Stimulated activated CD4-positive, alpha-beta T cell treated with anti-CD3 and anti-CD28 coated beads, Interleukin-1b, Interleukin-23, amount 100 ng/mL, for 24 hours (primary cell): ENCODE measurements at places on chromosomes 2 and 18.

DNA sequence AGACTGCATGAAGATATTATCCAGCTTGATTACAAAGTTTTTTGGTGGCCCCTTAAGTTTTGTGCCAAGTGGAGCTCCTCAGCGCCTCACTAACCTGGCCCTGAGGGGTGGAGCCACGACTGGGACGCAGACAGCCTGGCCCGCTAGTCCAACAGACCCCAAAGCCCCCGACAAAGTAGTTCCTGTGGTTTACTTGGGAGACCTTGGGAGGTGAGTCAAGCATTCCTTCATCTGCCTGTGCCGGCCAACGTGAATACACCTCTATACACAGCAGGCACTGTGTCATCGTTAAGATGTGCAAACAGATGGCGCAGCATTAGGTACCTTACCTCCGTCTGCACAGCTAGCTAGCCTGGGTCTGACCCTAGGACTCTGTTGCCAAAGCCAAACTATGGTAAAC is 55.0 kb upstream of the LAMA1 start:
- no peak for DNase-seq

GRCh38 chr18:79394534-79395307 is 1.0 kb upstream of the NFATC1 start:
- peak; percentile 65 for DNase-seq

DNA sequence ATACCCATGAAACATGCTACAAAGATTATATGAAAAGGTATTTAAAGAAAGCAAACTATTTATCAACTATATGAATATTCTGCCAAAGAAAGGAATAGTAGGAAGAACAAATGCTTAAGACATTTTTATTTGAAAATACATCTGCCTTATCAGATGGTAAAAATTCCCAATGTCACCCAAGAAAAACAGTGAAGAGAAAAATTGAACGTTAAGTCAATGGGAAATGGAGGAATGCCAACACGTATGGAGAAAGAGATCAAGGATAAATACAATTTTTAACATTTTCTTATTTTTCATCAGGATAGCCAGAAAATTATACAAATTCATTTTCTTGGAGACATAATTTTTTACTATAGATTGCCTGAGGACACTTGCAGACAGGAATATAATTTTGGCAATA is 394.2 kb downstream of the ZEB2 start:
- no peak for DNase-seq

DNA sequence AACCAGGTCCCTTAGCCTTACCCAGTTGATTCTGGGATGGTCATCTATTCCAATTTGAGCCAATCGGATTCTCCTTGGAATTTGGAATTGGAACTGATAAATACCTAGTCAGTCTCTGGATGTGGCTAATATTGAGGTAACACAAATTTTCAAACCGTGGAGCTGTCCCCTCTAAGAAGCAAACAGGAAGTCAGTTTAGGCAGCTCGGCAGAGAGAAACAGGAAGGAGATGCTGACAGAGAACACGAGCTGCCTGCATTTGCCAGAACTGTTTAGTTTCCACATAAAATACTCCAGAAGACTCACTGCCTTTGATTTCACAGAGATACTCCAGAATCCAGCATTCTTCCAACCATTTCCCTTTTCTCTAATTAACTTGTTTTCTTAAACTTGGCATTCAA is 1024.9 kb downstream of the BCL11A start:
- no peak for DNase-seq

DNA sequence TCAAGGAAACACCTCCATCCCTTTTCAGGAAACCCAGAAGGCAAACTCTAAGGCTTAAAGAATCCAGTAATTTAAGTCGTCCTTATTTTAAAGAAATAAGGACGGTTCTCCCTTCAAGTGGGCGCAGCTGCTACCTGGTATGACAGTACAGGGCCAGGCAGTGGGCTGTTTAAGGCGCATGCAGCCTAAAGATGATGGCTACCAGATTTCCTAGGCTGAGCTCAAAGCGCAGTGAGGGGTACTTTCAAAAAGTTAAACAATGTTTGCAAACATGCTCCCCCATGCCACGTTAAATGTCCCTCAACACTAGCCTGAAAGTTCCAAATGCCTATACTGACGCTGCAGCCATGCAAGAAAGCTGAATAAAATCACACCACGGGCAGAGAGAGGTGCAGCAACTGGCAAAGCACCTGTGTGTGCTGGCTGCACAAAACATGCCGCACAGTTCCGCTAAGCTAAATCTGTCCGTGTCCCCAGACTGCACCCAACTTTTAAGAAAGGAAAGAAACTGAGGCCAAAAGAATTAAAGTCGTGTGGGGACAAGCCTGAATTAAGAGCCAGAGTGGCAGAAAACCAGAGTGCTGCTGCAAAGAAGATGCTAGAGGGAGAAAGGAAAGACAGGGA is 583 bp downstream of the HIBCH start:
- DNase-seq, result no peak

GRCh38 chr2:158009399-158009798 is 92.3 kb upstream of the UPP2 start:
- DNase-seq, result no peak

DNA sequence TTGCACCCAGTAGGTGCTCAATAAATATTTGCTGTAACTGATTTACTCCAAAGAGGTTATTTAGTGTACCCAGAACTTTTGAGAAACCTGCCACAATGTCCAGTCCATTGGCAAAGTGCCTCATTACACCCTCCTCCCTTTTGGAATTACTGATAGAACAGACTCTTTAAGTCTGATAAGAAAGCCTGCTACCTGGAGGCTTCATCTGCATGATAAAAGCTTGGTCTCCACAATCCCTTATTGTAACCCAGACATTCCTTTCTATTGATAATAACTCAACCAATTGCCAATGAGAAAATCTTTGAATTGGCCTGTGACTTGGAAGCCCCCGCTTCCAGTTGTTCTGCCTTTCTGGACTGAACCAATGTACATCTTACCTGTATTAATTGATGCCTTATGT is 281.2 kb upstream of the FBXO11 start:
- no peak for DNase-seq

GRCh38 chr2:16729335-16729734 is 63.7 kb upstream of the CYRIA start:
- DNase-seq, result no peak

GRCh38 chr2:54704688-54705605 is 18.5 kb upstream of the EML6 start:
- no peak for DNase-seq

- no peak for DNase-seq
Measured at GRCh38 chr2:130154773-130155765, 10.2 kb upstream of the CCDC74B start.

DNA sequence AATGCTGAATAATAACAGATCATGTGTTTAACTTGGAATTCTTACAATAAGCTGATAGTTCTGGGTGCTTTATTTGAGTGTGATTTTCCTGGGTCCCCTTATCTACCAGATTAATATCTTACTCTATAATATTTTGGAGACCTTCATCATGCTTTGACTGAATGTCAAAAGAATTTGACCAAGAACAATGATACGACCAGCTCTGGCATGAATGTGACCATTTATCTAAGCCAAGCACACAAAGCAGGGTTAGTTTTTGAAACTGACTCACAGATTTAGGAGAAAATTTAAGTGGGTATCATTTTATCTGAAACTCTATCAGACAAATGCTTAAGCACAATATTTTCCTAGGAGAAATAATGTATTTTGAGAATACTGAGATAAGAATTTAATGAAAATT is 677.0 kb downstream of the NYAP2 start:
- no peak for DNase-seq

DNA sequence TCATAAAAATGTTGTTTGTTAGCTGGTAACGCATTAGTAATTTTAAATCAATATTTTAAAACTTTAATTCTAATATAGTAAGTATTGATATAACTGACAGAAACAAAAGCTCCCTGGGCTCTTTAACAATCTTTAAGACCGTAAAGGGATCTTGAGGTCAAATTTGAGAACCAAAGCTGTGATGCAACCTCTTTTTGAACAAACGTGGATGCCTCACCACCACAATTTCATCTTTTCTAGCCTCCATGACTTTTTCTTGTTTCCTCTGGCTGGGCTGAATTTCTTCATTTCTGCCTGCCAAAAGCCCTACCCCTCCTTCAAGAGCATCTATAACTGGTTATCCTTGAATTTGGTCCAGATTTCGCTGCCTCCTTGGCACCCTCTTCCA is 563 bp upstream of the POLE4 start:
- DNase-seq, result no peak

DNA sequence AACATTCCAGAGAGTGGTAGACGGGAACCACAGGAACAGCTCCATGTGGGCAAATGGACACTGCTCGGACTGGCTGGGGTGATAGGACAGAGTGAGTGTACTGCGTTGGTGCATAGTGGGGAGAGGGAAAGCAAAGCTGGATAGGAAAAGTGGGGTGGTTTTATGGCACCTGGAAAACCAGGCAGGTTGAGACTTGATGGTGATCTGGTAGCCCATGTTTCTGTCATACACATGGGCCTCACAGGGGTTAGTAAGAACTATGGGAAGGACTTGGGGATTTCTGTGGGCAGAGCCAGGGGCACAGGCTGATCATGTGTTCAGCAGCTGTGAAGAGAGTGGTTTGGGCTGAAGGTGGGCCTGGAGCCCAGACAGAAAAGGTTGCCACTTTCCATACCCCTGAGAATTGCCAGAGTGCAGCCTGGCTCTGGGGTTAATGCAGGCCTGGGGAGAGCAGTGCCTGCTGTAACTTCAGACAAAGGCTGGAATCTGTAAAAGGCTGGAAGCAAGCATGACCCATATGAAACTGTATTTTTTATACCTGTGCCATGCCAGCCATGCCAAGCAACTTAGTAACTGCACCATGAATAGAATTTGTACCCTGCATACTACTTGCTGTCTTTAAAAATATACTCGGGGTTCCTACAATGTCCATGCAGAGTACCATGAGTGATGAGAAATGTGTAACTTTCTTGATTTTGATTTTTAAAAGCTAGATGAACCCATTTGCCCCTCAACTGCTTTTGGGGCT is 41.9 kb downstream of the RPIA start:
- no peak for DNase-seq

GRCh38 chr18:9100796-9101195 is 1.7 kb upstream of the NDUFV2 start:
- no peak for DNase-seq

GRCh38 chr2:71930049-71930681 is 217.5 kb downstream of the CYP26B1 start:
- DNase-seq, result no peak

GRCh38 chr2:219661955-219662395 is 34.5 kb downstream of the SLC4A3 start:
- DNase-seq, result no peak

GRCh38 chr2:226151157-226151556 is 648.5 kb downstream of the IRS1 start:
- no peak for DNase-seq

DNA sequence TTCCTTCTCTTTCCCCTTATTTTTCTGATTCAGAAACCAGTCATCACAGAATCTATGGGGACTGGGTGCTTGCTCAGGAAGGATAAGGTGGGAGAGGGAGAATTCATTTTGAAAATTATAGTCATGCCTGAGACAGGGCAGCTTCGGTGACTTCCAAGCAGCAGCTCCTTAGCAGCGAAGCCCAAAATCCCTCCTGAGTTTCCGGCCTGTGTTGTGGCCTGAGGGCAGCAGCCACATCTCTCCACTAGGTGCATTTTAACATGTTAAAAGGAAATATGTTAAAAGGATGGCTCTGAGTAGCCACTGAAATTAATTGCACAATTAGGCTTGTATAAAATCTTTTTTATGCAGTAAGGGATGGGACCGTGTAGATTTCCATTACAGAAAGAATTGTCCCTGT is 207.0 kb upstream of the RAB12 start:
- no peak for DNase-seq

DNA sequence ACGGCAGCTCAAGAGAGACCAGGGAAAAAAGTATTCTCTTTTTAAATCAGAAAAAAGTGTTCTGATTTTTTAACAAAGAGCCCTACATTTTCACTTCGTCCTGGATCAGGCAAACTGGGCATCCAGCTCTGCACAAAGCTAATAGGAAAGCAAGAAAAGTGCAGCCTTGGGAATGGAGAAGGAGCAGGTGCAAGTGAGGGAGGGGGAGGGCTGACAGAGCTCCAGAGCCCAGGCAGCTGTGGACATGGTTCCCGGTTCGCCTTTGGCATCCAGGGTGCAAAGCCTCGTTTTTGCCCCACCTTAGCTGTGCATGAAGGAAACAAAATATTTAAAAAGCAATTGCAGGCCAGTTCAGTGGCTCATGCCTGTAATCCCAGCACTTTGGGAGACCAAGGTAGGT is 82.2 kb downstream of the FAM124B start:
- DNase-seq, result no peak

DNA sequence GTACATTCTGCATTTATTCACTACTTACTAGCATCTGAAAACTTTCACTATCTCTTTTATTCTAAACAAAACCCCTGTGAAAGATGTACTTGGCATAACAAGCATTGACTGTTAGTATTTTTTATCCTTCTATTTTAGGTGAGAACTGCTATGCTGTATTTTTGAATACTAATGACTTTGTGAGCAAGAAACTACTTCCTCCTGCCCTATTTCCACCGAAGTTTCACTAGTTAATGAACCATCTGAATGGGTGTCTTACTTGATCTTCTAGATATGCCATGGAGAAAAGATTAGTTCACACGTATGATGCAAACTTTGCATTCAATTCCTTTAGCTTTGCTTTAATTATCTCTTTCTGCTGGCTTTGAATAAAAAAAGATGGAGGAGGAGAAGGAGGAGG is 68.1 kb downstream of the EPHA4 start:
- DNase-seq, result no peak

DNA sequence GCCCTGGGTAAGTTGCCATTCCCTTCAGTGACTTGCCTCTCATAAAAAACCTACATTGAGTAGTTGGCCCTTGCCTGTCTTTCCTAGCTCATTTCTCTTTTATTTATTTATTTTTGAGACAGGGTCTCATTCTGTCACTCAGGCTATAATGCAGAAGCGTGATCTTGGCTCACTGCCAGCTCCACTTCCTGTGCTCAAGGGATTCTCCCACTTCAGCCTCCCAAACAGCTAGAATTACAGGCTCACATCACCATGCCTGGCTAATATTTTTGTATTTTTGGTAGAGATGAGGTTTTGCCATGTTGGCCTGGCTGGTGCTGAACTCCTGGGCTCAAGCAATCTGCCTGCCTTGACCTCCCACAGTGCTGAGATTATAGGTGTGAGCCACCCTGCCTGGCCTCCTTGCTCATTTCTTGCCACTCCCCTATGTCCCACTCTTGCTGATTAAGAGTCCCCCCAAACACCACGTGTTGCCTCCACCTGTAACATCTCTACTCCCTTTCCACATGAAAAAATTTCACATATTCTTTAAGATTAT is 12.6 kb downstream of the EVA1A start:
- DNase-seq, result no peak

DNA sequence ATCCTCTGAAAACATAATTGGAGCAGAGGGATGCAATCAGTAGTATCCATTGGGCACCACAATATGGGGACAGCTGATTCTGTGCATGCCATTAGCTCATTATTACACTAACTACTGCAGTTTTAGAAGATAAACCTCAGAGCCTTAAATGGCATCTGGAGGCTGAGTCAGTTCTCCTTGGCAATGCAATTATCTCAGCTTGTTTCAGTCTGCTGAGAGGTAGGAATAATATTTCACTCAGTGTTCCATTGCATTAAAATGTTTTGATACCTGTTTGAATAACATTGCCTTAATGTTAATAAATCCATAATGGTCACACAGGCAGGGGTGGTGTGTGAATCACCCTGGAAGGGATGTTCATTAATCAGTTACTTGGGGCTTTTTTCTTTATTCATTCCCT is 309.6 kb downstream of the LRRTM1 start:
- DNase-seq, result no peak

GRCh38 chr18:12155996-12156395 is 62.4 kb downstream of the ANKRD62 start:
- DNase-seq, result no peak
